ENCODE measurements at places on chromosomes 13 and 19.
A peak's percentile ranks its signal among the peaks of the same experiment; 100 is the strongest.

DNA sequence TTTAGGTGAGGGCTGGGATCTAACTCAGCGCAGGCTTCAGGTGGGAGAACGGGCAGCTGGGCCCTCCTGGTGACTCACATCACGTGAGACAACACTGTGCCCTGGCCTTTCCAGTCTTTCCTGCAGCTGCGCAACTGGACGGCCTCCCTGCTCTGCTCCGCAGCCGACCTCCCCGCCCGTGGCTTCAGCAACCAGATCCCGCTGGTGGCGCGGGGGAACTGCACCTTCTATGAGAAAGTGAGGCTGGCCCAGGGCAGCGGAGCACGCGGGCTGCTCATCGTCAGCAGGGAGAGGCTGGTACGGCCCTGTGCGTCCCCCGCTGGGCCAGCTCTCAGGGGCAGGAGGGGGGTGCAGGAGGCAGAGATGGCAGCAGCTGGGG, 8.8 kb downstream of the SPPL2B start:
- DNase-seq: no peak

GRCh38 chr13:81207636-81208035, 866.7 kb upstream of the SPRY2 start:
- DNase-seq: no peak

DNA sequence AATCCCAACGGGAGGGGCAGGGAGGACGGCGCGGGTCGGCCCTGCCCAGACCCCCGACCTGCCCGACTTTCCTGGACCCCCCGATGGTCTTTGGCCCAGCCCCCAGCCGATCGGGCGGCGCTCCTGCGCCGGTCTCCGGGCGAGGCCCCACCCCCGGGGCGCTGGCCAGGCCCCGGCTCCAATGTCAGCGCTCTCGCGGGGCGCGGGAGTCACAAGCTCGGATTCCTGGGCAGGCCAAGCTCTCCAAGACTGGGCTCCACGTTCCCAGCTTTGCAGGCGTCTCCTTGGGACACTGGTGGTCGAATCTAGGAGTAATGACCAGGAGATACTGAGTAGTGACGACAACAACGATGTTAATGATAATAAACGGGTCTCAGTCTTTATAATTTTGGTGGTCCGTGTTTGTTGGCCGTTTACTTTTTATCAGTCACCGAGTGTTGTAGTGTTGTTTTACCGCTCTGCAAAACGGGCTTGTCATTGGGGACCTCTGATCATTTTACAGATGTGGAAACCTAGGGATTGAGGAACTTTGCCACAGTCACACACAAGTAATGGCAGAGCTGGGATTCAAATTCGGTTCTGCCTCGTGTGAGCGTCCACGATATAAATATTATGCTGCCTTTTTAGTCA, 545 bp downstream of the RAD23A start:
- DNase-seq: no peak

- no peak for DNase-seq
These were observed 474.5 kb upstream of the NBEA start for GRCh38 chr13:34467450-34468083.

GRCh38 chr19:41159881-41160280, 33.1 kb upstream of the CYP2S1 start:
- no peak for DNase-seq

DNA sequence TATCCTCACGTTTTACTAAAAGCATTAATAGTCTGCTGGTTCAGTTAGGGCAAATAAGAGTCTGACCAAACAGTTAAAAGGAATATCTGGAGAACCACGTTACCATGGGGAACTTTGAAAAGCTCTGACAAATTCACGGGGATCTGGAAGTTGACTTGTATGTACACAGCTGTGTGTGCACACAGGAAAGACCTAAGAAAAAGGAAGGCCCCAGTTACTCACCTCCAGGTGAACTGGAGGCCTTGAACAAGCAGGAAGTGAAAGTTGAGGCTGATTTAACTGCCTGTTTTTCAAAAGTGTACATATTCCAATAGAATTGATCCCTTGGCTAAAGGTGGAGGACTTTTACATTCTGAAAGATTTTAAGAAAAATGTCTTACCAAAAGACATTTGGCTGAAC, 1891.6 kb upstream of the PCDH20 start:
- no peak for DNase-seq

DNA sequence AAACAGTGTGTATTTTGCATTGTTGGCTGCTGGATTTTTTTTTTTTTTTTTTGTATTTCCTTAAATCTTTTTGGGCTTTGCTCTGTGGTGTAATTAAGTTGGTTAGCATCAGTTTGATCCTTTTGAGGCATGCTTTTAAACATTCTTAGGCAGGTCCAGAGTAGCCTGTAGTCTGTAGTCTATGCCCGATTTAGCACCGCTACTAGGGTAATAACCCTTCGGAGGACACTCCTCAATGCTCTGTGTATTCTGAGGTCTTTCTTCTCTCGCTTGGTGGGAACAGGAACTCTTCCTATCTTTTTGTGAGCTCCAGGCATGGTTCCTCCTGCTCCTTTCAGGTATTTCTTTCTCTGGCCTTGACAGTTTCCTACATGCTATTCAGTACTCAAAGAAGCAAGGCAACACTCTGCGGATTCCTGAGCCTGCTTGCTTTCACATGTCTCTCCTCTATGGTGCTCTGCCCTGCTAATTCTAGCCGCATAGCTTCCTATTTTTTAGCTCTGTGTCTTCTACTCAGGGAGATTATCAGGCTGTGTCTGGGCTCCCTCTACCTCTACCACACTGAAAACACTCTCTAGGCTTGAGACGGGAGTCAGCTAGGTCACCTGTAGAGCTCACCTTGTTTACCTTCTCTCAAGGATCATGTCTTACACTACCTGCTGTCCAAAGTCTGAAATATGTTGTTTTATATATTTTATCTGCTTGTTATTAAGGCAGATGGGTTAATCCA, 195.1 kb downstream of the NDFIP2 start:
- DNase-seq: no peak

- DNase-seq: peak; percentile 3
These were observed 4.0 kb downstream of the MAG start for GRCh38 chr19:35295792-35296462.

- DNase-seq: no peak
These were observed 4.3 kb upstream of the ZFR2 start for GRCh38 chr19:3873151-3873550.

DNA sequence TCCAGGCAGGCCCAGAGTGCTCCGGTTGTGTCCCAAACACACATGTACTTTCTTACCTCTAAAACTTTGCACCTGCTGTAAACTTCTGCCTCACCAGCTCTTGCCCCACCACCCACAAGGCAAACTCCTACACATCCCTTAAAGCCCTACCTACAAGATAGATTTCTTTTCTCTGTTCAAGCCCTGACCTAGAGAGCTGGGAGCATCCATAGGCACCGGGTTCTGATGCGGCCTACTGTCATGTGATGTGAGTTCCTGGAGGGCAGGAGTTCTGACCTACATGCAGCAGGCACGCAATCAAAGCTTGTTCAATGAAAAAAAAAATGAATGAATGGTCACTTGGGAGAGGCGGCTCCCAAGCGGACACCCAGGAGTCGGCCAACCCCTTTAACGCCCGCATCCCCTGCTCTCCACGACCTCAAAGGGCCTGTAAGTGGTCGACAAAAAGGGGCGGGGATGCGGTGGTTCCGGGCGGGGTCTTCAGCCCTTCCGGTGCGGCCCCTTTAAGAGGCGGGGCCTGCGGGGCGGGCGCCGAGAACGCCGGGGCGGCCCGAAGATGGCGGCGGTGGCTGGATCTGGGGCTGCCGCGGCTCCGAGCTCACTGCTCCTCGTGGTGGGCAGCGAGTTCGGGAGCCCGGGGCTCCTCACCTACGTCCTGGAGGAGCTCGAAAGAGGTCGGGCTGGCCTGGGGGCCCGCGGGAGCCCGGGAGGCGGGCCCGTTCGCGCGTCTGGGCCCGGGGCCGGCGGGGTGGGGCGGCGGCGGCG, at the start of gene MAP1S:
Gene MAP1S, plus strand, starts transcription at position 534 of the 765 bp plus-strand sequence. Its CDS starts 23 bp downstream, at position 557.
- DNase-seq: no peak

- peak; percentile 42 for DNase-seq
These were observed at the start of gene ZNF677 for GRCh38 chr19:53254411-53255341. TSS of gene ZNF677 (minus strand) at chr19:53254873. CDS start at chr19:53251550, 3,323 bp downstream.

DNA sequence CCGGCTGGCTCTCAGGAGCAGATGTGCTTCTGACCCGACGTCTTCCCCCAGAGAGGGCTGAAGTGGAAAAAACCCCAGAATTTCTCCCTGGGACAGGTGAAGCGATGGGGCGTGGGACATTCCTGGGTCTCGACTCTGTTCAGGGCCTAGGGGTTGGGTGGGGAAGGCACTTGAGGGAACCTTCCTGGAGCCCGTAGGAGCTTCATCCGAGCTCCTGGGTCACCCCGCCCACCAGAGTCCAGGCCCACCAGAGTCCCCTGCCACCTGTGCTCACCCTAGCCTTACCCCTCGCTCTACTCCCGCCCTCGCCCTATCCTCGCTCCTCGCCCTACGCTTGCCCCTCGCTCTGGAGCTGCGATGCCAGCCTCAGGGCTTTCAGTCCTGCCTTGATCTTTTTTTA, 23.2 kb downstream of the EPN1 start:
- DNase-seq: no peak

GRCh38 chr13:98960606-98961502, 17.0 kb downstream of the DOCK9 start:
- no peak for DNase-seq

DNA sequence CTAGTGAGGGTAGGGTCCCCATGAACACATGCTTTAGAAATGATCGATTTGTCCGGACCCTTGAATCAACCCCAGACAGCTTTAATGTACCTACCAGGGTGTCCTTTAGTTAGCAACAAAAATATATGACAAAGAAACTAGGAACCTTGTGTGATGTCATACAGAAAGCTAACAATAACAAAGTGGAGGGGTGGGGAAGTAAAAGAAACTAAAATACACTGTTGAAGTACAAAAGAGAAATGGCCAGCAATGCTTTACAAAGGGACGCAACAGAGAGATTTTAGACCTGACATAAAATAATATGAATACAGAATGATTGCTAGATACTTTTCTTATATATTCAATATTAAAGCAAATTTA, 40.0 kb downstream of the DZIP1 start:
- no peak for DNase-seq

DNA sequence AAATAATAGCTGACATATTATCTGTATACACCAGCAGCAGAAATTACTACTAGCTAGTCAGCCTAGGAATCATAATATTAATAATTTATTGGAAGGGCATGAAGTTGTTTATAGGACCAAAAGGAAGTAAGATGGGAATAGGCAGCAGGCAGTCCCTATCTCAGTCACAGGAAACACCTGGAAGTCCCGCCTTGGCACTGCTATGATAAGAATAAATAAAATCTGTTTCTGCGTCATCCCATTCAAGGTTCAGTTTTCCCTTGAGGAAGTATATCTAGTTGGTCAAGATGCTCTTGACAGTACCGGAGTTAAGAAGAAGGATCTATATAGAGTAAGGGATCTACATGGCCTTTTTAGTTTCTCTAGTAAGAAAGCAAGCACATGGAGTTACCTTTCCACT, 830.8 kb downstream of the DIAPH3 start:
- no peak for DNase-seq

DNA sequence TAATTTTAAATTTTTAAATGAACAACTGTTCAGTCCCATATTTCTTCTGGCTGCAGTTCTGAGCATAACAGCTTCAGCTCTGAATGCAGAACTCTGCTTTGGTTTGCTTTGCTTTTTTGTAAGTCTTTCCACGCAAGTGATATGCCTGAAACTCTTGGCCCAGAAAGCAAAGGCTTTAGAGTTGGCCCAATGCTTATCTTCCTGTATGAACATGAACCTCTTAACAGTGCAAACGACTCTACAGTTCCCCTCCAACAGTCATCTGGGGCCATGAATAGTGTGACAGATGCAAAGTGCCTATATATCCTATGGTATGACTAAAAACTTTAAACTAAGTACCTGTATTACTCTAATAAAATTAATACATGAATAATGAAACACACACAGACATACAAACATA, 14.7 kb downstream of the ZNF112 start:
- no peak for DNase-seq

DNA sequence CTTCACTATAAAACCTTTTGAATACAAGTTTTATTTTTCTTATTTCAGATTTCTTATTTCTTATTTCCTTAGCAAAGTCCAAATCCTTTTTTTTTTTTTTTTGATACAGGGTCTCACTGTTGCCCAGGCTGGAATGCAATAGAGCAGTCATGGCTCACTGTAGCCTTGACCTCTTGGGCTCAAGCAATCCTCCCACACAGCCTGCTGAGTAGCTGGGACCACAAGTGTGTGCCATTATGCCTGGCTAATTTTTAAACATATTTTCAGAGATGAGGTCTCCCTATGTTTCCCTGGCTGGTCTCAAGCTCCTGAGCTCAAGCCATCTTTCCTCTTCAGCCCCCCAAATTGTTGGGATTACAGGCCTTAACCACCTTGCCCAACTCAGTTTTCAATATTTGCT, 334.3 kb downstream of the DLEU7 start:
- DNase-seq: no peak

DNA sequence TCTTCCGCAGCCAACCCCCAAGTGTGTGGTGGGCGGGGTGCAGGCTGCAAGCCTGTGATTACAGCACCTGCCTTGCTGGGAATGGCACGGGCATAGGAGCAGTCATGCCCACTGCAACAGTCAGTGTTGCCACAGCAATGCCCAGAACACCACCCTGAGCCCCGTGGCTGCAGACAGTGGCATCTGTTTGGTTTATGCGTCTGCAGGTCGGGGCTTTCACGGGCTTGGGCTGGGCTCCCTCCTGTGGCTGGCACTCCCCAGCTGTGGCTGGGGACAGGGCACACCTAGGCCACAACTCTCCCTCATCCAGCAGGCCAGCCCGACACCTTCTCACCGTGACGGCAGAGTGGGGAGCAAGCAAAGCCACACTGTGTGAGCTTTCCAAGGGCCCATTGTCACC, 115.3 kb upstream of the C1QTNF9B start:
- no peak for DNase-seq

DNA sequence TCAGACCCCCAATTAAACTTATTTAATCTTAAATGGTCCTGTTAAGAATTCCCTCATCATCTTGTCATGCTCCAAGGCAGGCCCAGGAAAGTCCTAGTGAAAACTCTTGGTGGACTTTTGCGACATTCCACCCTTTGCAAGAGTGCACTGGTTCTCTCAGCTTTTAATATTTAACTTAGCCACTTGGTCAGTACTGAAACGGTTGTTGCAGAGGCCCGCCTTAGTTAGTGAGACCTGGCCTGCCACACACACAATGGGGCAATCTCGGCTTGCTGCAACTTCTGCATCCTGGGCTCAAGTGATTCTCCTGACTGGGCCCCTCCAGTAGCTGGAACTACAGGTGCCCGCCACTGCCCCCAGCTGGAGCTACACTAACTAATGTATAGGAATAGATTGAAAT, 1366.0 kb downstream of the UQCRFS1 start:
- DNase-seq: no peak

DNA sequence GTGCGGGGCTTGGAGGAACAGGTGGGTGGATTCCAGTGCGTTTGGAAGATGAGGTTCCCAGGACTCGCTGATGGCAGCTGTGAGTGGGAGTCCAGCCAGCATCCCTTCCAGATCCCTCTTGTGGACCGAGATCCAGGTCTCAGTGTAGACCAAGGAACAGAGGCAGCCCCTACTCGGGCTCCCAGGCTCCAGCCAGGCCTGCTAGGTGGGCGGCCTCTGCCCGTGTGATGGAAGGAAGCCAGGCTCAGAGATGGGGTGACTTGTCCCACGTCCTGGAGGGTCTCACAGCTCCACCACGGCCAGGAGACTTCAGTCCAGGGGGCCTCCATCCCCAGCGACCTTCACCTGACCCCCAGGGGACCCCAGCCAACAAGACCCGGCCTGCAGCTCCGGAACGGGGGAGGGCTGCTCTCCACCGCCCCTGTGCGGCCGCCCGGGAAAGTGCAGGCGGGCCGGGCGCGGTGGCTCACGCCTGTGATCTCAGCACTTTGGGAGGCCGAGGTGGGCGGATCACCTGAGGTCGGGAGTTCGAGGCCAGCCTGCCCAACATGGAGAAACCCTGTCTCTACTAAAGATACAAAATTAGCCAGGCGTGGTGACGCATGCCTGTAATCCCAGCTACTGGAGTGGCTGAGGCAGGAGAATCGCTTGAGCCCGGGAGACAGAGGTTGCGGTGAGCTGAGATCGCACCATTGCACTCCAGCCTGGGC, 729 bp upstream of the MADCAM1 start:
- DNase-seq: no peak

Measured in stimulated activated CD4-positive, alpha-beta T cell treated with anti-CD3 and anti-CD28 coated beads, Interleukin-1b, Interleukin-23, amount 100 ng/mL, for 1 hour (primary cell).